ENCODE measurements at places on chromosomes 16 and 17.

DNA sequence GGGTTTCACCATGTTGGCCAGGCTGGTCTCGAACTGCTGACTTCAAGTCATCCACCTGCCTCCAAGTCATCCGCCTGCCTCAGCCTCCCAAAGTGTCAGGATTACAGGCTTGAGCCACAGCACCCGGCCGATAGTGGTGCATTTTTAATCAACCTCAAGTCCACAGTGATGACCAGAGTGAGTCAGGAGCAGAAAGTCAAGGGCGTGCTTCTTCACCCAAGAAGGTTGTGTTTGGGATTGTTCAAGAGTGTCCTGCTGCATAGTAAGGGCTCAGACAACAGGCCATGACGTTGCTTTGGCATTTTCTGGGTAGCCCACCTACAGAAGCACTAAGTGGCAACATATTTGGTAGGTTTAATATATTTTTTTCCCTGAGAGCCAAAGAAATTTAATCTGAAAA is 108.3 kb upstream of the FAM20A start:
- DNase-seq, result no peak

DNA sequence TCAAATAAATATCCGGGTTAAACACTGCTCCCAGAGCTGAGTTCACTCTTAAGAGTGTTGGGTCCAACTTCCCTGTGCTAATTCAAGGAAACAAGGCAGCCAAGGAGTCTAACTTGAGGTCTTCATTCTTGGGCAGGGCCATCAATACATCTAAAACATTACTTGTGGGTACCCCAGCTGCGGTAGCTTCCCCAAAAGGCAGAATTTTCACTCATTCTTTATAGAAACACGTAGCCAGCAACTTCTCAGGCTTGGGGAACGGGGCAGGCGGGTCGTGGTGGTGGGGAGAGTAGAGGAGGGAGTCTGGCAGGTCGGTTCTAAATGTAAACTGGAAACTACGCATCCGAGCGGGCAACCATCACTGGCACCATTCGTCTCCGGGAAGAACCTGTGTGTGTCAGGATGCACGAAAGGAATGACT is 666 bp upstream of the METTL9 start:
- no peak for DNase-seq

DNA sequence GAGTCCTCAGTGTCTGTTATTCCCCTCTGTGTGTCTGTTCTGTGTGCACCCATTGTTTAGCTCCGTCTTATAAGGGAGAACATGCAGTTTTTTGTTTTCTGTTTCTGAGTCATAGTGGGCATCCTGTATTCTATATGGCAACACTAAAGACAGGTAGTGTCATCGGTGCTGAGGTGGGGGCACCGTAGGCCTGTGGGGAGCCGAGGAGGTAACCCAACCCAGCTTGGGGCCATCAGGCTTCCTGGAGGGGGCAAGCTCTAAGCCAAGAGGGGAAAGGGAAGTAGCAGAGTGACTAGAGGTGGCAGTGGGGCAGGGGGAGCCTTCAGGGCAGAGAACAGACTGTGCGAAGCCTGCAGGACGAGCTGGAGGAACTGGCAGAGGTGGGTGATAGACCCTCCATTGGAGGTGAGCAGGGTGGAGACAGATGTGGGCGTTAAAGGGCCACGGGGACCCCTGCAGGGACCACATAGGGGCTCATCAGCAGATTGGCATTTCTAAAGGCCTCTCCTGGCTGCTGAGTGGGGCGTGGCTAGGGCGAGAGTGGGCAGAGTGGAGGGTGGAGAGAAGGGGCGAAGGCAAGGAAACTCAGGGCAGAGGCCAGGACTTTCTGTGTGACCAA is 36.5 kb downstream of the CPNE2 start:
- peak; percentile 65 for DNase-seq

- no peak for DNase-seq
Observed at GRCh38 chr17:44061446-44061845, 5.0 kb downstream of the LSM12 start.

GRCh38 chr17:10096596-10096995 is 101.8 kb downstream of the GAS7 start:
- DNase-seq, result no peak

Measured in CD4-positive, alpha-beta T cell treated with Interleukin-2 at 100 ng/mL for 4 hours (primary cell).